ENCODE measurements at places on chromosomes 1 and 21.

- DNase-seq = no peak
Measured at GRCh38 chr1:112636056-112636455, 16.4 kb downstream of the CAPZA1 start.

DNA sequence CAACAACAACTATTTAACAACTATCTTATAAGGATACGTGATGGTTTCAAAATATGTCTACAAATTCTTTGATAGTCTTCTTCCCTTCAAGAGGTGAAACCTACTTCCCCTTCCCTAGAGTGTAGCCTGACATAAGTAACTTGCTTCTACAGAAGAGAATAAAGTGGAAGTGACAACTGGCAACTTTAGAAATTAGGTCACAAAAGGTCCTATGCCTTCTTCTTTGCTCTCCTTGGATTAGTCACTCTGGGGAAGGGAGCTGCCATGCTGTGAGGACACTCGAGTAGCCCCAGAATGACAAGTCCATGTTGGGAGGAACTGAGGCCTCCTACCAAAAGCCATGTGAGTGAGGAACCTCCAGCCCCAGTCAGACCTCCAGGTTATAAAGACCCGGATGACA lies 19.2 kb downstream of the EFCAB14 start:
- no peak for DNase-seq

- no peak for DNase-seq
Measured at GRCh38 chr1:14499312-14500040, 99.0 kb upstream of the KAZN start.

DNA sequence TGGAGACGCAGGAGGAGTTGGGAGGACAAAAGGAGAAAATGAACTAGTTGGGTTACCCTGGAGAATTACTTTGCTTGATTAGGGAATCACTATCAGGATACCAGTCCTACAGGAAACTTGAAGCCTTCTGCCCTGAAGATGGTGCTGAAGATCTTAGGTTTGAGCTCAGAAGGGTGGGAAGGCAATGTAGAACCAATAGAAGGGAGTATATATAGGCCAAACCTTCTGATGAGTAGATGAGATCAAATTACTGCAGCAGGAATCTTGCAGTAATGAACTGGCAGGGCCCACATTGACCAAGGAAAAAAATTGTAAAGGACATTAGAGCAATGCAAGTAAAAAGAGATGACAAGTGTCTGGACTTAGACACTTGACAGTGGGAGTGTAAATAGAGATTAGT lies 116.3 kb upstream of the CACYBP start:
- DNase-seq = peak; percentile 45

- no peak for DNase-seq
Measured at GRCh38 chr1:207863893-207864535, 46.9 kb downstream of the CD34 start.

DNA sequence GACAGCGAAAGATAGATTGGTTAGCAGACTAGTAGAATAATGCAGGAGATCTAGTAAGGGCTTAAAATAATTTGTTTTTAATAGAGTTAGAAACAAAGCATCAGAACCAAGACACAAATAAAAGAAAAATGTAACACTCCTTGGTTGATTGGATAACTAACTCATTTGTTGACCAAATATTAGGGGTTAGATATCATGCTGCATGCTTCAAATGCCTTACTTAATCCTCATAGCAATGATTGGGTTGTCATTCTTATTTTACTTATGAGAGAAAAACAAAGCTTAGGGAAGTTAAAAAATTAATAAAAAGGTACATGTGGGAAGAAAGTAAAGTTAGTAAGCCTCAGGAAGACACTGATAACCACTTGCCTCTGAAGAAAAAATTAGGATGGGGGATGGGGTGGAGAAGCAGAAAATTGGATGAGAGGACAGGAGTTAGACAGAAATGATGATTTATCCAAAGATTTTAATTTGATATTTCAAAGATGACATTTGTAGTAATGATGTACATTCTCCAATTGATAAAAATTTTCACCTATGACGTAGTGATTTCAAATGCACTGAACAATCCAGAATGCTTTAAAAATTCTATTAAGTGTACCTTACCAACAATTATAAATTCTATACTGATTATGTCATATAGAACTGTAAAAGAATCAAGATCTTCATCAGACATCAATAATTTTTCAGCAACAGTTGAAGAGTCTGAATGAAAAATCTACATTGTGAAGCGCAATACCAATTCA lies 374.7 kb downstream of the COL11A1 start:
- no peak for DNase-seq

DNA sequence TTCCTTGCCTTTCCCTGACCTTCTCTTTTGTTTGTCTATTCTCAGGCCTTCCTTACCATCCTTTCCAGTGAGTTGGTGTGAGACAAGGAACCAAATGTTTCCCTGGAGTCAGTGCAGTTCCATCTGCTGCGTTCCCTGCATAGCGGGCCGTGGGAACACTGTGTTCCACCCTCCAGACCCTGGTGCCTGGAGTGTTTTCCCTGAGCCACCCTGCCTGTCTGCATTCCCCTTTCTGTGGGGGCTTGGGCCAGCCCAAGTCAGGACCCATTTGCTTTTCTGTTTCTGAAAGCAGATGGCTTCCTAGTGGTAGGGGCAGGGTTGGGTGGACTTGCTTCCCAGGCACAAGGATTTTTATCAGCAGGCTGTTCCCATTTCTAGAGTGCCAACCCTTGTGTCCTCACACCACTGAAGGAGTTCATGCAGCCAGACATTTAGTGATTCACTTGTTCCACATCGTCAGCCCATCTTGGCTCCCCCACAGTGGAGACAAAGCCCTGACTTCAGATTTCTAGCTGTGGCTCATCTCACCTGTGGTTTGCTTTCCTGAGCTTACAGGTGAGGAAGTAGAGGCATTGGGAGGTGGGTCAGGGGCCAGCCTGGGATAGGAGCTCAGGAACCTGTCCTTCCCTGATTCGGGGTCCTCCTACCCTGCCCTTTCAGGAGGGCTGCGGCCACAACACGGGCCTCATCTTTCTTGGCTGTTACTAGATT lies 14.1 kb upstream of the MYOG start:
- no peak for DNase-seq

DNA sequence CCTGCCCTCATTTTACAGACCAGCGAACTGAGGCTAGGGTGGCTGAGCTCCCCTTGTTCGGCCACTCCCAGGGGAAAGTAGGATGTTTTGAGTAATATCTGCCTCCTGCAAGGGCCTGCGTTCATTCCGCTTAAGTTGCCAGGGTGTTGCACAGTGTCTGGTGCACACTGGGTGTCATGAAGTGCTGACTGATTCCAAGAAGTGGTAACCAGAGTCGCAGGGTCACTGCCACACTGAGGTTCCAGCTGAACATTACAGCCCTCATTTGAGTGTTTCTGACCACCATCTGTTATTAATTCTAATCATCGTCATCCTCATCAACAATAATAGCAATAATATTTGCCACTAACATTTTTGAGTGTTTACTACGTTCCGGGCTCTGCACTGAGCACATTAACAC lies 250.6 kb downstream of the KAZN start:
- no peak for DNase-seq

DNA sequence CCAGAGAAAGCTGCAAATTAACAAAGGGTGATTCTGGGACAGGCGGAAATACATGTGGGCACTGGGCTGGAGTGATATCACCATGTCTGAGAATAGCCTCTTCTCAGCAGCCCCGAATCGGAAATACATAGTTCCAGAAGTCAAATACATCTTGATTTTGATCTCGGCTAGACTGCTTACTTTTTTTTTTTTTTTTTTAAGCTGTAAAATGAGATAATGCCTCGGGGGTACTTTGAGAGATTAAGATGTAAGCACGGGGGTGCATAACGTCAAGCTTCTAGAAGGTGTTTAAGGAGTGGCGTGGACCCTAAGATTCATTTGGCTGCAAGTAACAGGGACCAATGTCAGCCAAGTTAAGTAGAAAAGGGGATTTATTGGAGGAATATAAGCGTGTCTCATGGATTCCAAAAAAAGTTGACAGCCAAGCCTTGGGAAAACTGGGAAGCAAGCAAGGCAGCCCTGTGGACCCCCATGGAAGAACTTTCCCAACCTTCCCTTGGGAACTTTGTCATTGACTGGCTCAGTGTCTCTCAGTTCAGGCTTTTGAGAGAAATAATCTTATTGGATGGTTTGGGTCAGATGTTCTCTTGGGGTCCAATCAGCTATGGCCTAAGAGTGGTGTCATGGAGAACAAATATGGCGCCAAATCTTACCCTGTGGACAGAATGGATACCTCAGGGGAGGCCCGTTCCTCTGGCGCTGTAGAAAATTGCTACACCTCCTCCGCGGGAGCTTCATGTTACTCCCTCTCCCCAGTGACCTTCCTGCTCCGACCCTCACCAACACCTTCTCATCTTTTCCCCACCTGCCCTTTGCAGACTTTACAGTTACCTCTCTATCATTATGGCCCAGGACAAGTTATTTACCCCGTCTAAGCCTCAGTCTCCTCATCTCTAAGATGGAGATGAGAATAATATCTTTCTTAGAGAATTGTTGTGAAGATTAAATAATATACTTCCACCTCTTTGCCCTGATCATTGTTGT lies 186.6 kb downstream of the KAZN start:
- DNase-seq = no peak

- no peak for DNase-seq
Measured at GRCh38 chr1:181111559-181111958, 23.1 kb downstream of the IER5 start.

GRCh38 chr1:109498161-109498801 lies 4.4 kb downstream of the CYB561D1 start:
- DNase-seq = peak; percentile 47

- DNase-seq = no peak
Measured at GRCh38 chr1:117698398-117699160, 92.7 kb downstream of the TENT5C start.

- no peak for DNase-seq
Measured at GRCh38 chr1:62601457-62601856, 4.1 kb downstream of the ANGPTL3 start.

DNA sequence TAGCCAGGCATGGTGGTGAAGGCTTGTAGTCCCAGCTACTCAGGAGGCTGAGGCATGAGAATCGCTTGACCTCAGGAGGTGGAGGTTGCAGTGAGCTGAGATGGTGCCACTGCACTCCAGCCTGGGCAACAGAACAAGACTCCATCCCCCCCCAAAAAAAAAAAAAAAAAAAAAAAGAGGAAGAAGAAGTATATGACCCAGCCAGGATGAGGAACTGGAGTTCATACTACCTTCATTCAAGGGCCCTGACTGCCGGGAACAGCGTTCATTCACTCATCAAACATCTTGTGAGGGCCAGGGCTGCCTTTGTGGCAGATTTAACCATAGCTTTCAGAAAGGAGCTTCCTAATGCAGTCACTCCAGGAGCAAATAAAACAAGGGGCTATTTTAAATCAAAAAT lies 127.6 kb downstream of the MRPS6 start:
- no peak for DNase-seq

- DNase-seq = no peak
Measured at GRCh38 chr1:32179193-32179442, 357 bp upstream of the TXLNA start.

DNA sequence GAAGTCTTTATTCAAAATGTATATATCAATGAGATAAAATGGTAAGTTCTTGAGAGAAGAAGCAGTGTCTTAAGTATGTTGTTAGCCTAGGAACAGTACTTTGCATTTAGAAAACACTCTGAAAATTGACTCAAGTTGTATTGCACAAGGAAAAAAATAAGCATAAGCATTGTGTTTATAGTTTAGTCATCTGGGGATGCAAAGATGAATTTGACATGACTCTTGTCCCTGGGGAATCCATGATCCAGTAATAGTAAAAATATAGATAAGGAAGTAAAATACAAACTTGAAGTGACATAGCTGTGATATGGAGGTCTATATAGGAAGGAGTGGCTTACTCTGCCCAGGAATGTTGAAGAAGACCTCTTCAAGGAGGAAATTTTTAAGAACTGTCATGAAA lies 185.0 kb upstream of the PTBP2 start:
- DNase-seq = no peak

DNA sequence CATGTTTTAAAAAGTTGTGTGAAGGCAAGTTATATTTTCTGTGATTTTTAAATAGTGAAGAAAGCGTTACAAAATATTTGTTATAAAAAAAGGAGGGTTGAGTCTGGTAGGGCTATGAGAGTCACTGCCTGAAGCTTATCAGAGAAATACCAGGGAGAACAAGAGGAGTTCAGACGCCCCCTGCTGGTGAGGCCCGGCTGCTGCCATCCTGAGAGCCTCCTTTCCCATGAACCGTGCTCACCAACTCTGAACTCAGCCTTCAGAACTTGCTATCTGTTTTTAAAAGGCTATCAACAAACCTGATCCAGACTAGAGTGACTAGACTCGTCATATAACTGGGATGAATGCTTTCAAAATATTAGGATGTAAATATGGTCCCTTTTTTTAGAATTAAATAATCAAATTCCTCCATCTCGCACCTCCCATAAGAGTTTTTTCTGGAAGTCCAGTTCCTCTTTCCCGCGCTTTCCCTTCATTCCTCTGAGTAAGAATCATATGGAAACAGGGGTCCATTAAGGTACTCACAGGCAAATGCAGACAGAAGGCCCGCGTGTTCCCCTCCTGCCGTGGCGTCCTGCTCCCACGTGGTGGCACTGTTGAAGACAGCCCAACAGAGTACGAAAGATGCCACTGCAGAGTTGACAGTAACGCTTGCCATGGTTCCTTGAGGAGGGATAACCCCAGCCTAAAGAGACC lies 26.2 kb upstream of the SPATA6 start:
- DNase-seq = peak; percentile 79

- DNase-seq = no peak
Measured at GRCh38 chr1:25106352-25106751, 126.0 kb downstream of the SYF2 start.

- DNase-seq = no peak
Measured at GRCh38 chr1:231091831-231092301, 51.8 kb upstream of the FAM89A start.

DNA sequence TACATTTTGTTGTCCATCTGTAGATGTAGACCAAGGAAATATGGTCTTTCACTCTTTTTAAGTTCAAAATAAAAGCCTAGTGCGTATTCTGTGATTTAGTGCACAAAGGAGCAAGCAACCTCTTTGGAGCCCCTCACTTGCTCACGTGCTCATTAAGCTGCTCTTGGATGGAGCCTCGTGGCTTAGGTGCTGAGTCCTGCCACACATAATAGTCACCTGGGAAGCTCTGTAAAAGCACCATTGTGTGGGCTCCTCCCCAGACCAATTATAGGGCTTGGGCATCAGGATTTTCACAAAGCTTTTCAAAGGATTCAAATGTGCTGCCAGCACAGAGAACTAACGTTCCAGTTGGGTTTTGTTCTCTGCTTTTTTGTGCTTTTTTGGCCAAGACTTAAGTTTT lies 85.0 kb downstream of the PCP4 start:
- no peak for DNase-seq

GRCh38 chr1:181128592-181129497 lies 40.3 kb downstream of the IER5 start:
- no peak for DNase-seq

DNA sequence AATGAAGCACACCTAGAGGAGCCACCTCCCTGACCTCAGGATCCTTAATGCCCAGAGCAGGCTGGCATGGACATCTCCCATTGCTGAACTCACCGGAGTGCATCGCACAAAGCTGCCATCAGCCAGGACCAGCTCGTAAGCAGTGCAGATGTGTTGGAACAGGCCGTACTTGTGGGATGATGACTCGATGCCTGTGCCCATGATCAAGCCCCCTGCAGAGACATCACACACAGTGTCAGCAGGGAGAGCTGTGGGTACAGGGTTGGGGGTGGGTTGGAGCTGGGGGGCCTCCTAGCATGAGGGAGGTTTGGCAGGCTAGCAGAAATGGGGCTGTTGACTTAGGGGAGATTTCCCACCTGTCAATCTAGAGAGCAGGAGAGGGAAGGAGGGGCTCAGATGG lies 12.0 kb downstream of the DHCR24 start:
- no peak for DNase-seq

Data from DMS79 treated with DMSO at 0.1 percent for 48 hours (cell line).